ENCODE measurements at places on chromosomes 6 and 20. TPM values are rescaled to one million over a fixed set of nuclear protein-coding genes. Genes with fewer than 3 reads are reported as not detected.

DNA sequence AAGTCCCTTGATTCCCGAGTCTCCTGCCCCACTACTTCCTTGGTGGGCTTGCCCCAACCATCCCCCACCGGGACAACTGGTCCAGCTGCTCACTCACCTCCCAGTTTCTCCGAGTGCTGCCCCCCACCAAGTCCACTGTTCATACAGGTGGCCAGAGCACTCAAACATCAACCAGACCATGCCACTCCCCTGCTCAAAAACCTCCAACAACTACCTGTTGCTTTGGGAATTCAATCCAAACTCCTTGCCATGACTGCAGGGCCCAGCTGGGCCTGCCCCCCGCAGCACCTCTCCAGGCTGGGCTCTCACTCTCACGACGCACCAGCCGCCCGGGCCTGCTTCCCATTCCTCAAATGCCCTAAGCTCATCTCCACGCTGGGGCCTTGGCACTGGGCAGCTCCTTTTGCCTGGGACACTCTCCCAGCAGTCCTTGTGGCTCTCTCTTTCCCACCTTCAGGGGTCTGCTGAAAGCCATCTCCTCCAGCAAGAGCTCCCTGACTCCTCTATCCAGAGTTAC, 97.5 kb downstream of the NFATC2 start:
- DNase-seq: no peak

- DNase-seq: peak; percentile 80
These were observed 154.9 kb downstream of the ESR1 start for GRCh38 chr6:151962246-151962846.

DNA sequence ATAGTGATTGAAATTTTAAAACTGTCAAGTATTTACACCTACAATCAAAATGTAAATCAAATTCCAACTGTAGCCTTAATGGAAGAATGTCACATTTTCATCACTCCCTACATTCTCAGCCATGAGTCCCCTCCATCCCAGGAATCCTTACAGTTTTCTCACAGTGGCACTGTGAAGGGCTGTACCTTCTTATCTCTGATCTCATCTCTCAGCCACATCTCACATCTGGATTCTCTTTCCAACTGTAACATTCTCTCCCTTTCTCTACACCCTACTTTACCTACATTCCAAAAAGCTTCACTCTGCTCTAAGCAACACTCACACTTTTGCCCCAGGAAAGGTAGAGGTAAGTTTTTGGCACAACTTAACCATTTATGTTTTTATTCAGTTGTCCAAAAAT, 8.9 kb upstream of the MARCKS start:
- DNase-seq: no peak

- no peak for DNase-seq
These were observed 5.9 kb upstream of the ADRM1 start for GRCh38 chr20:62296724-62297448.

DNA sequence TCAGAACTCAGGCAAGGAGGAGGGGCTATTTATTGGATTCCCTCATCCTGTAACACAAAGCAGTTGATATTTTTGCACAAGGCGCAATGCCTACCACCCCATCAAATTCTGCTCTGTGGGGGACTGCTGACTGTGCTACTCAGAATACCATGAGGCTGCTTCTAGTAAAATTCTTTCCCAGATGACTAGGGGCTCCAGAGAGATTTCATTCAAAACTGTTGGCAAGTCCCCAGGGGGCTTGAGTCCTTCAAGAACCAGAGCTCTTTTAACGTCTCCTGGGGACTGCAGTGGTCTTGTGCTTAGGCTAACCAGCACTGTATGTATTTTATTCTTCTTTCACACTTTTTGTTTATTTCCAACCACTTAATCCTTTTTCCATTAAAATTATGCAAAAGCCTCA, 365.9 kb upstream of the AGPAT4 start:
- DNase-seq: no peak

GRCh38 chr6:8084586-8084985, 17.8 kb downstream of the EEF1E1 start:
- DNase-seq: no peak

GRCh38 chr6:136962661-136963060, 40.6 kb downstream of the SLC35D3 start:
- peak; percentile 82 for DNase-seq

The SLA2 gene
- total RNA-seq: not detected

- peak; percentile 37 for DNase-seq
These were observed 3.0 kb downstream of the ROMO1 start for GRCh38 chr20:35702051-35702823.

DNA sequence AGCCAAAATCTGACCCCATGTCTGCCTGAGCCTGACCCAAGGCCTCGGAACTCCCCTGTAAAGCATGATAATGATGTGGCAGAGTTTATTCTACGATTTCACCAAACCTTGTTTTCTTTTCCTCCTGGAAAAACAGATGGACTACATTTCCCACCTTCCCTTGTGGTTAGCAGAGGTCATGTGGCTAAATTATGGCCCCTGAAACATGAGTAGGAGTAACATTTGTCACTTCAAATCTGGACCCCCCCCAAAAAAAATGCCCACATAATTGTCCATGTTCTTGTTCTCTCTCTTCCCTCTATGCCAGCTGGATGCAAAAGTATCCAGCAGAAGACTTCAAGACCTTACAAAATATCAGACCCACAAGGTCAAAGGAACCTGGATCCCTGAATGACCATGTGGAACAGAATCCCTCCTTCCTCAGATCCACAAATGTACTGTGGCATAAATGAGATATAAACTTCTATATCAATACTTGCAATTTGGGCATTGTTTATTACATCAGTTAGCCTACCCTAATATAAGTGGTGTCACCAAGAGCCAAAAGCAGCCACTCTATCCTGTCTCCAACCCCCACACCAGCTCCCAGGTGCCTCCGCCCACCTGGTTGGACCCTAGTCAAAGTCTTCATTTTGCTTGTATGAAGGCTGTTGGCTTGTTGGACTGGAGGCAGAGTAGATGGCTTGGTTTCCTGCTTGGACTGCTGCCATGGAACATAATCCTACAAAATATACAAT, 1.4 kb downstream of the C20orf96 start:
- DNase-seq: peak; percentile 18

The CRISP2 gene
- not detected for total RNA-seq

GRCh38 chr6:52230685-52231084, 13.6 kb downstream of the IL17F start:
- DNase-seq: no peak

GRCh38 chr6:67431076-67431475, 1204.0 kb upstream of the ADGRB3 start:
- DNase-seq: no peak

GRCh38 chr20:38286586-38287531, 17.1 kb upstream of the BPI start:
- DNase-seq: peak; percentile 42

The ADA gene
- total RNA-seq: 3.8 TPM

DNA sequence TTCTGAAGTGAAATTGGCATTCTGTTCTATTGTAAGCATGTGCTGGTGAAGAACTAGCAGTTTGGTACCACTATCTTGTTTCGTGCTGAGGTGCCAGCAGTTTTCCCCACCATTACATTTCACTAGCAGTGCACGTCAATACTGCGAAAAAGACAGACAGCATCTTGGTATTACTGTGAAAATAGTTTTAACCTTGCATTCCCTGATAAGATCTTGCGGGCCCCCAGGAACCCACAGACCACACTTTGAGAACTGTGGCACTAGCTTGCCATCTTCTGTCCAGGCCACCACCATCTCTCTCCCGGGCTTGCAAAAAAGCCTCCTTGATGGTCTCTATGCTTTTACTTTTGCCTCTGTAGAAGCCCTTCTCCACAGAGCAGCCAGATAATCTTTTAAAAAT, 185.7 kb downstream of the BACH2 start:
- DNase-seq: no peak

The SLC22A7 gene
- total RNA-seq: not detected

DNA sequence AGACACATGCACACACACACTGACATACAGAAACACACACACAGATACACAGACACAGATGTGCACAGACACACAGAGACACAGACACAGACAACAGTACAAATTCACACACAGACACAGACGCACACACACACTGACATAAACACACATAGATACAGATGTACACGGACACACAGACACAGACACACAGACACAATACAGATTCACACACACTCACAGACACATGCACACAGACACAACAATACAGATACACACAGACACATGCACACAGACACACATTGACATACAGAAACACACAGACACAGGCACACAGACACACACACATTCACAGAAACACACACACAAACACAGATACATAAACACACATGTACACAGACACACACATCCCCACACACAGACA, 183.6 kb downstream of the SMOC2 start:
- no peak for DNase-seq

DNA sequence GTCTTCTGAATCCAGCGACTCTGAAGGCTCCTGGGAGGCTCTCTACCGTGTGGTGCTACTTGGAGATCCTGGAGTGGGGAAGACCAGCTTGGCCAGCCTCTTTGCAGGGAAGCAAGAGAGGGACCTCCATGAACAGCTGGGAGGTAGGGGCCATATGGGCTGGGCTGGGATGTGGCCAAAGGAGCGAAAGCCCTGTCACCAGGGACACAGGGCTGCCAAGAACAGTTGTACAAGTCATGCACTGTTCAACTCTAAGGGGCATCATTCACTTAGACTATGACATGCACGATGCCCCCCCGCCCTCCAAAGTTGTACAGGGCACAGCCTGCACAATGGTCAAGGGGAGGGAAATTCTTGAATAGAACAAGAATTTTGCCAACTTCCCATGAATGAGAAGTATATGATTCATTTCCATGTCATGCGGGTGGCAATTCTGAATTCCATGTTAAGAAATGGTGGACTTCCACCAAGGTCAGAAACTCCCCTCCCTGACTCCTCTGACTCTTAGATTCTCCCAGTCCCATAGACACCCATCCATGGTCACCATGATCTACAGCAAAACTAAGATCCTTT, 1.6 kb downstream of the REM1 start:
- DNase-seq: no peak

DNA sequence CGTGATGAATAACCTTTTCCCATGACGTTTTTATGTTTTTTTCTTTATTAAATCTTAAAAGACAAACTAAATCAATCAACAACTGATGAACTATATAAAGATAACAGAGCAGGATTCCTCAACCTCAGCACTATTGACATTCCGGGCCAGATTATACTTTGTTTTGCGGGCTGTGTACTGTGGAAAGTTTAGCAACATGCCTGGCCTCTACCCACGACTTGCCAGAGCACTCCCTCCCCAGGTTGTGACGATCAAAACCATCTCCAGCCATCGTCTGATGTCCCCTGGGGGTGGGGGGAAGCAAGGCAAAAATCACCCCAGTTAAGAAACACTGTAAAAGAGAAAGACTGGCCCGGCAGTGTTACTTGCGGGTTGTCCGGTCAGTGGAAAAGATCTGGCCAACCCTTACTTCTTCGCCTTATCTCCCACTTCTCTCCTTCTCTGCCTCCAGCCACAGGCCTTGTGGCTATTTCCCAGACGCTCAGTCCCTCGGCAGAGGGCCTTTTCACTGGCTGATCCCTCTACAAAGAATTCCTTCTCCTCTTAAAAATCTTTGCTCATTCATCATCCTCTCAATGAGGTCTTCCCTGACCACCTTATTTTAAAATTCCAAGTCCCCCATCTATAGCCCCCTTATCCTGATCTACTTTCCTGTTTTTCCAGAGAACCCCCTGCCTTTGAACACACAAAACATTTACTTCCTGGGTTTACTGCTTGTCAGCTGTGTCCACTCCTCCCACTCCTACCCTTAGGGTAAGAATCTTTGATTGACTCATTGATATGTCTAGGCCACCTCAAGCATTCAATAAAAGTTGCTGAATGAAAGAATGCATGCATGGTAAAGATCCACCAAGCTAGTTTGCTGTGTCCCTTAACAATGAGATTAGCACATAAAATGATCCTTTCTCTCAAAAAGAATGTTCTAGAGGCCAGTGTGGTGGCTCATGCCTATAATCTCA, 14.7 kb upstream of the RAB22A start:
- DNase-seq: no peak

The MYT1 gene
- total RNA-seq: not detected

- no peak for DNase-seq
These were observed 347.8 kb downstream of the CDKAL1 start for GRCh38 chr6:20882014-20882413.

- no peak for DNase-seq
These were observed 12.2 kb downstream of the BTN3A1 start for GRCh38 chr6:26414281-26414680.

The DNAH8 gene
- 0.05 TPM for total RNA-seq

- no peak for DNase-seq
These were observed 66.7 kb downstream of the TMEM170B start for GRCh38 chr6:11604215-11604614.

- DNase-seq: no peak
These were observed 181.8 kb upstream of the PDE10A start for GRCh38 chr6:165844801-165845364.

The HTR1E gene
- not detected for total RNA-seq

DNA sequence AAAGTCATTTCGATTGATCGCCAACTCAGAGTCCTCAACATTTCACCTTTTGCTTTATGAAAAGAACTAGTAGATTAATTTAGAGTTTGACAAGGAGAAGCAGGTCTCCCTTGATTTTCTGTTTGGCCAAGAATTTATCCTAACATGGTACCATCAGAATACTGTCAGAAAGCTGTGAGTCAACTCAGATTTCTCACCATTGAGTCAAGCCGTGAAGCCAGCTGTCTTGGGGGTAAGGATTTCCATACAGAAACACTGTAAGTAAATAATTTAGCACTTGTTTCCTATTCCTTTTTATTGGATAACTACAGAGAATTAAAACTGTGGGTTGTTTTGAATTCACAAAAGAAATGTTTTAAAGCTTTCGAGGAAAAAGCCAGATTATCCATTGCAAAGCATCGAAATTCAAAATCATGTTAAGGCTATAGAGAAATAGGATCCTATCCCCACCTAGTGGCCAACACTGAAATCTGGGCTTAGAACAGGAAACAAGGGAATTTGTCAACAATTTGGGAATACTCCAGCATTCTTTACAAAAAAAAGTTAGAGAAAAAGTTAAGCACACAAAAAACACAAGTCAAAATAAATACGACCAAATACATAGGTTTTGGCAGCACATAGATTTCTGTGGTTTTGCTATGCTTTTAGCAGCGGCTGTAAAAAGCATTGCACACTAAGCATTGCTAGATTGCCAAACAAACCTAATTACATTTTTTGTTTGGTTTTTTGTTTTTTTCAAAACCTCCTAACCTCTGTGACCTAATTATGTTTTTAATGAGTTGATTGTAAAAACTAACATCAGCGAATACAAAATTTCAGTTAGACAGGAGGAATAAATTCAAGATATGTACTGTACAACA, 44.2 kb downstream of the COL11A2 start:
- DNase-seq: peak; percentile 77

- DNase-seq: no peak
These were observed 60.5 kb downstream of the FOXF2 start for GRCh38 chr6:1449896-1450295.

- no peak for DNase-seq
These were observed 60.1 kb upstream of the RNF146 start for GRCh38 chr6:127206531-127207095.
